ENCODE measurements at places on chromosomes 12 and 14.

DNA sequence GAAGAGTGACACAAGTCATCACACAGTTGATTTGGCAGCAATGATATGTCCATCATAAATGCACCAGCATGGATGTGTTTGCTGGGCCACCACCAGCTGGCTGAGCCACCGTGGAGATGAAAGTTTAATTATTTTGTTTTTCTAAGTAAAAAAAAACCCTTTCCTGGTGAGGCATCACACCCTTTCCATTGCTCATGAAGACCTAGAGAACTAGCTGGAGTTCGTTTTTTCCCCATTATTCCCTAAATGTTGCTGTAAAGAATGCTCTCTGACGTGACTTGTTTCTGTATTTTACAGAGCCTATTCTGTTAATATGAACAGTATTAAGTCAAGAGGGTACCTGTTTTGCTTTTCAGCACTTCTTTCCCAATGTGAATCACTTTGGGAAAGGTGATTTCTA, 257.9 kb downstream of the MSRB3 start:
- DNase-seq = no peak

- DNase-seq = no peak
Observed at GRCh38 chr14:93220509-93220908, 13.5 kb downstream of the UBR7 start.

GRCh38 chr12:131787143-131787660, 41.0 kb upstream of the MMP17 start:
- no peak for DNase-seq

- DNase-seq = peak; percentile 53
Observed at GRCh38 chr14:102088012-102088792, 1.4 kb upstream of the HSP90AA1 start.

- no peak for DNase-seq
Observed at GRCh38 chr12:113245695-113246477, 24.6 kb downstream of the TPCN1 start.

- no peak for DNase-seq
Observed at GRCh38 chr14:92677087-92677668, 71.2 kb downstream of the LGMN start.

DNA sequence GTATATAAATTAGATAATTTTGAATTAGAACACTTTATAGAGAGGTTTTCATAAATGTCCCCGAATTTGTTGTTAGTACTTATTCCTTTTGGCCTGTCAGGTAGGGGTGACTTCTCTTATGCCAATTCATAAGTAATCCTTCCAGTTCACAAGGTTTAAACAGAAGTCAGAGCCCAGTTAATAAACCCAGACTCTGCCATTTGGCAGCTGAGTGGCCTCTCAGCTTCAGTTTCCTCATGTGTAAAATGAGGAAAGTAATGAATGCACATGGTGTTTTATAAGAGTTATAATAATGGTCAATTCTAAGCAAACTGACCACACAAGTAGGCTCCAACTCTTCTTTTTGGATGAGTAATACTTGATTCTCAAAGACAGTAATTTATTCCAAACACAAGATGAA, 10.3 kb downstream of the MTERF2 start:
- DNase-seq = no peak

- no peak for DNase-seq
Observed at GRCh38 chr14:33510991-33511390, 439.9 kb downstream of the EGLN3 start.

GRCh38 chr14:72741826-72742117, 152.1 kb downstream of the DPF3 start:
- DNase-seq = no peak

DNA sequence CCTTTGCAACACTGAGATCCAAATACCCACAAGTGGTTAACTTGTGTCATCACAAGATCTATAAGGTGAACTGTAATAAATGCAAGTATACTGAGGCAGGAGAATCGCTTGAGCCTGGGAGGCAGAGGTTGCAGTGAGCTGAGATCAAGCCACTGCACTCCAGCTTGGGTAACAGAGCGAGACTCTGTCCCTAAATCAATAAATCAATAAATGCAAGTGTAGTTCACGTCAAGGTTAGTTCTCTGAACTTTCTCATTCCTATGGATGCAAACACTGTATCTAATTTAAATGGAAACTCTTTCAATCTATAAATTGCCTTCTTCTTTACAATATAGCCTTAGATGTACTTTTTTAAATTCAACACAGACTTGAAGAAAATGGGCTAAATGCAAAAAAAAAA, 3.2 kb downstream of the MAGOHB start:
- DNase-seq = no peak

GRCh38 chr14:79375356-79375755, 835.9 kb downstream of the DIO2 start:
- no peak for DNase-seq

- DNase-seq = no peak
Observed at GRCh38 chr12:116628989-116629388, 69.8 kb downstream of the MAP1LC3B2 start.

- no peak for DNase-seq
Observed at GRCh38 chr12:83143950-83144349, 457.2 kb downstream of the TMTC2 start.

GRCh38 chr14:24436355-24437019, 6.1 kb downstream of the SDR39U1 start:
- no peak for DNase-seq

DNA sequence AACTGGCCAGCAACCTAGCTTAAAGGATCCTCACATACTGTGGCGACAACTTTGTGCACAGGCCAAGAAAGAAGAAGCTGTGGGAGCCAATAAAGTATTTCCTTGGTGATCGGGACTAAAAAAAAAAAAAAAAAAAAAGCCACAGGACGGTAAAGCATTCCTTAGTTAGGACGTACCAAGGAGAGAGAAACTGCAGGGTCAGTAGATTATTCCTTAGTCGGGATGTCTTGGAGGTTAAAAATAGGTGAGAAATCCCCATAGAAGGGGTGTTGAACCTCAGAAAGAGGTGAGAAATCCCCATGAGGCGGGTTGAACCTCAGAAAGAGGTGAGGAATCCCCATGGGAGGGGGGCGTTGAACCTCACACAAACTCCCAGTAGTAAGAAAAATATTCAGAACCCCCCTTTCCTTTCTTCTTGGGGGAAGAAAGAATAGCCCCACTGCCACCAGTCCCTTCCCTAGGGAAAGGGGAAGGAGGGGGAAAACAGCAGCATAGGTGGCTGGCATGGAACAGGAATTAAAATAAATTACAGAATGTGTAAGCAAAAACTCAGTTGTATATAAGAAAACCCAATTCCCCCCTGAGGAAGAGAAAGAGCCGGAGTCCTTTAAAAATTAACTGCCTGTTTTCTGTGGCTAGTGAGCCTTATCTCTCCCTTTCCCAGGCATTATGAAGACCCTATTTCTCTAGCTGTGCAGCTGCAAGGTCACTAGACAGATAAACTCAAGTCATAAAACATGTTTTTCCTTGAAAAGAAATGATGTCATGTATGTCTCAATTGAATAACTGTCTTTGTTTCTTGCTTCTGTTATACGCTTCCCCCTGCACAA, 26.8 kb downstream of the KLRK1 start:
- no peak for DNase-seq

DNA sequence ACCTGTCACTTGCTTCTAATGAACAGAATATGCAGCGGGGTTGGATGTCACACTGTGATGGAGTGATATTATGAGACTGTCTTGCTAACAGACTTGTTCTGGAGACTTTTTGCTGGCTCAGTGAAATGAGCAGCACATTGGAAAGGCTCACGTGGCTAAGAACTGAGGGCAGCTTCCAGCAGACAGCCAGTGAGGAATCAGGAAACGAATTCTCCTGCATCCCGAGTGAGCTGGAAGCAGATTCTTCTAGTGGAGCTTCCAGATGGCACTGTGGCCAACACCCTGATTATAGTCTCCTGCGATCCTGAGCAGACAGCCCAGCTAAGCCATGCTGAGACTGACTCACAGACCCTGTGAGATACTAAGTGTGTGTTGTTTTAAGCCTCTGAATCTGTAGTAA, 16.1 kb upstream of the TSPAN9 start:
- no peak for DNase-seq

DNA sequence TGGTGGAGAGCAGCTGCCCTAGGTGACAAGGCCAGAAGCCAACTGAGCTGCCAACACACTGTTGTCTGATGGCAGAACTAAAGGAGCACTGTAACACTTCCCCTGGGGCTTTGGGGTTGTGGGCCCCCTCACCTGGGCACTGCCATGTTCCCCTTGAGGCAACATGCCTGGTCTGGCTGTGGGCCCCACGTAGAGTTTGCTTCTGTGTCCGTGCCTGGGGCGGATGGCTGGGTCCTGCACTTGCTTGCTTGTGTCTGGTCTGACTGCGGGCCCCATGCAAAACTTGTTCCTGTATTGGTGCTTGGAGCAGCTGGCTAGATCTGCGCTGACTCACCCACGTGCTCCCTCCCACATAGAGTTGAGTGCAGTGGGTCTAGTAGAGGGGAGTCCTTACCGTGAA, 78.4 kb downstream of the MNAT1 start:
- DNase-seq = no peak

- no peak for DNase-seq
Observed at GRCh38 chr14:72528059-72528862, 365.6 kb downstream of the DPF3 start.

- DNase-seq = no peak
Observed at GRCh38 chr14:69342928-69343525, 55.1 kb downstream of the ERH start.

DNA sequence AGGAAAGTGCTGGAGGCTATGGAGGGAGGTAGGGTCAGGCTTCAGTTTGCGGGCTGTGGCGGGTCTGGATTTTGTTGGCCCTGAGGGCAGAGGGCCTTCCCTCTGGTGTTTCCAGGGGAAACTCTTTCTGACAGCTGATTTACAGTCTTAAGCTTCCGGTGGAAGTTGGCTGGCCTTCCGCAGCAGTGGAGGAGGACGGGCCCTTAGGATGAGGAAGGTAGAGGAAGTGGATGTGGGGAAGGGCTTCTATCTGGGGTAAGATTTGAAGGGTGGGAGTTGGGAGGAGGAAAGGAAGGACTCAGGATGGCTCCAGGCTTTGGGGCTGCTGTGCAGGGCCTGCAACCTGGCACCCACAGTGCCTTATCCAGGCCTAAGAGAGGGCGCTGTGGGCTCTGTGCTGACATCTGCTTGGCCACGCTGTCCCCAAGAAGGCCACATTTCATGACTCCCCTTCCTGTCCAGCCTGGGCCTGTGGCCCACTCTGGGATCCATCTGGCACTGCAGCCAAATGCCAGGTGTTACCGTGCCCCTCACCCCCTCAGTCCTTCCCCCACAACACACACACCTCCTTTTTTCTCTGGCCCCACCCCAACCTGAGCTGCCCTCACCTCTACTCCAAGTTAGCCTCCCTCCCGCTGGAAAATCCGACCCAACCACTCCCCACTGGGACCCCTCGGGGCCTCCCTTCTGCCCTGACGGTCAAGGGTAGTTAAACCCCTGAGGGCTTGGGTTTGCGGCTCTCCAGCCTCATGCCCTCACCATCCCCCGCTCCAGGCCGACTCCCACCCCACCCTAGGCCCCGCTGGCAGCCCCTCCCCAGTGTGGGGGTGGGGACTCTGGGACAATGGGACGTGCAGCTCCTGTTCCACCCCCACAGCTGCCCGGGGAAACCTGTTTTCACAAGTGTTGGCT, 7.7 kb upstream of the PPP1R13B start:
- no peak for DNase-seq

DNA sequence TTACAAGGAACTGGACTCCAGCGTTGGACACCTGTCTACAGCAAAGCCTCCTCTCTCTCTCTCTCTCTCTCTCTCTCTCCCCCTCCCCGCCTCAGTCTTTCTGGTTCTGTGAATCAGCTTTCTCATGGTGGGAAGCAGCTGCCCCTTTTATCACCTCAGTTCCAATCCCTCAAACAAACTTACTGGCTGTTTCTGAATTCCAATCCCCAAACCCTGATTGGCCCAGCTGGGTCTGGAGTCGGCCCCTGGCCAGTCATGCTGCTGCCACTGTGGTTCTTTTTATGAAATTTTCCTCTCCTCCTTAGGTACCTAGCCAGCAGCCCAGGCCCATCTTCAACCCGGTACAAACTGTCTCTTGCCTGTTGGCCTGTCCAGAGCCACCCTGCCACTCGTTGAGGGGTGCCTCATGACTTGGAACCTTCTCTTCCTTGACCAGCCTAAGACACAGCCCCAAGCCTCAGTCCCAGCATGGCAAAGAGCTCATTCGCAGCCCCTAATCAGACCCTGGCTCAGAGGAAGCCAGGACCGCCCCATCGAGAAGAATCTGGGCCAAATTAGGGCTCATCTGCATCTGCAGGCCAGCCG, 9.4 kb upstream of the MORN3 start:
- DNase-seq = no peak

- no peak for DNase-seq
Observed at GRCh38 chr12:119546340-119546739, 47.2 kb upstream of the TMEM233 start.

- DNase-seq = no peak
Observed at GRCh38 chr12:52925717-52926595, 21.1 kb upstream of the KRT8 start.

GRCh38 chr12:85280984-85281630, 1.1 kb downstream of the ALX1 start:
- no peak for DNase-seq

DNA sequence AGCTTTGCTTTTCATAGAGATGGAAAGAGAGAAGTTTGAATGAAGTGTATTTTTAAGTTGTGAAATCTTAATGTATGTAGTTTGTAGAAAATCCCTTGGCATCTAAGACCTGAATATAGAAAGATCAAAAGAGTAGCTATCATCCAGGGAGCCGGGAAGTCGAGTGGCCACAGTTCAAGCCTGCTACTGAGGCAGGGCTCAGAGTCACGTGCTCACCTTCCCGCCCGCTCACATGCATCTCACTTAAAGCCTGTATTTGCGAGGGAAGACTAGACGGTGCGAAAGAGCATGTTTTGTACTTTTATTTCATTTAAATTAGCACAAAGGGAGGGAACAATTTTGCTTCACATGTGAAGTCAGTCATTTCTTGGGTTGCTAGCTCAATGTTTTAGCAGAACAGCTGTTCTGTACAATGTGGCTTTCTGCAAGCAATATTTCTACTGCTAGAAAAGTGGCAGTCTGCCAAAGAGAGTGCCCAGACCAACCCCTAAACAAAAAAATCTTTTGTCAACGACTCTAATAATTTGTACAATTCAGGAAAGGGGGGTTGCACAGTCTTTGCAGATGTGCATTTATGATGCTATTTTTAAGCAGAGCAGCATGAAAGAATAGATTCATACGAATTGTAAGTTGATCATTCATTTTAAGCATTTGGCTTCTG, 290.7 kb downstream of the NPAS3 start:
- DNase-seq = no peak

GRCh38 chr12:45518291-45519235, 210.9 kb upstream of the ARID2 start:
- peak; percentile 31 for DNase-seq

- DNase-seq = no peak
Observed at GRCh38 chr14:91897106-91897701, 29.9 kb upstream of the TC2N start.

DNA sequence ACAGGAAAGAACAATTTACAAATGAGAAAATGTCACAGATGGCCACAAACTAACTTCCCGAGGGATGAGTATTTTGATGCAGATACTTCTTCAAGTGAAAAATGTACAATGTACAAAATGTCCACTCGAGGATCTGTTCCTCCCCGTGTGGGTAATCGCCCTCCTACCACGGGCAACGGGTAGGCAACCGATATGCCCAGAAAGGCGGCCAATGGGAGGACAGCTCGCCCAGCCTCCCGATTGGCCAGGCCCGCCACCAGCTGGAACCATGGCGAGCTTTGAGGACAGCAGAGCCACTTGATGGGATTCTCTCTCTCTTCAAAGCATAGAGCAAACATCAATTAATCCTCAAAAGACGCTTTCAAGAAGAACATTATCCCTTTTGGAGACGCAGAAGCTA, 42.3 kb downstream of the DPF3 start:
- DNase-seq = no peak

All from stimulated activated CD8-positive, alpha-beta memory T cell treated with anti-CD3 and anti-CD28 coated beads, Interleukin-15, amount 100 ng/mL, for 4 hours (primary cell).